ENCODE measurements at places on chromosomes 4 and X.

GRCh38 chr4:77488882-77489281, 116.7 kb upstream of the CXCL13 start:
- no peak overlapping the region for H3K27ac ChIP-seq
- H3K4me3 ChIP-seq: no peak overlapping the region
- DNase-seq: no peak
- H3K36me3 ChIP-seq: no peaks in the 10 kb centered on the region
- H3K27me3 ChIP-seq: no peaks in the 10 kb centered on the region

- DNase-seq: no peak
- H3K4me3 ChIP-seq: no peak overlapping the region
- H3K36me3 ChIP-seq: no peaks in the 10 kb centered on the region
- peaks cover 6% of the 10 kb centered on the region for H3K4me1 ChIP-seq
- no peak overlapping the region for H3K27ac ChIP-seq
Observed at GRCh38 chrX:41796577-41796976, 72.6 kb downstream of the GPR82 start.

DNA sequence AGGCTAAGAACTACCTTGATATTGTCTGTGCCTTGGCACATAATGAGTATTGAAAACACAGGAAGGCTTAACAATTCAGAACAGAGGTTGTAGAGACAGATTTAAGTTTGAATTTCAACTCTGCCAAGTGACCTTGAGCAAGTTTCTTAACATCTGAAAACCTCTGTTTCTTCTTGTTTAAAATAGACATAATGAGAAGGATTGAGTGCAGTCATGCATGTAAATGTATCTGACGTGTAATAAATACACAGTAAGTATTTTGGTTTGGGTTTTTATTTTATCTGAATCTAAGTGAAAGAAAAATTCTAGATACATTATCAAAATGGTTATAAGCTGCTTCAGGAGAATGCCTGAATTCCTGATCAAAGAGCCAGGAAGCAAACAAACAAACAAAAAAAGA, 111.9 kb downstream of the ANXA5 start:
- no peak overlapping the region for H3K4me3 ChIP-seq
- DNase-seq: no peak
- H3K4me1 ChIP-seq: no peaks in the 10 kb centered on the region
- no peaks in the 10 kb centered on the region for H3K27me3 ChIP-seq
- H3K36me3 ChIP-seq: no peaks in the 10 kb centered on the region

- DNase-seq: no peak
- H3K27me3 ChIP-seq: no peaks in the 10 kb centered on the region
- H3K4me1 ChIP-seq: peaks cover 1% of the 10 kb centered on the region
- no peaks in the 10 kb centered on the region for H3K36me3 ChIP-seq
Observed at GRCh38 chrX:21490341-21490740, 116.1 kb downstream of the CNKSR2 start.

GRCh38 chrX:109553862-109554261, 17.2 kb downstream of the NXT2 start:
- H3K27me3 ChIP-seq: no peaks in the 10 kb centered on the region
- no peak for DNase-seq
- no peaks in the 10 kb centered on the region for H3K36me3 ChIP-seq

DNA sequence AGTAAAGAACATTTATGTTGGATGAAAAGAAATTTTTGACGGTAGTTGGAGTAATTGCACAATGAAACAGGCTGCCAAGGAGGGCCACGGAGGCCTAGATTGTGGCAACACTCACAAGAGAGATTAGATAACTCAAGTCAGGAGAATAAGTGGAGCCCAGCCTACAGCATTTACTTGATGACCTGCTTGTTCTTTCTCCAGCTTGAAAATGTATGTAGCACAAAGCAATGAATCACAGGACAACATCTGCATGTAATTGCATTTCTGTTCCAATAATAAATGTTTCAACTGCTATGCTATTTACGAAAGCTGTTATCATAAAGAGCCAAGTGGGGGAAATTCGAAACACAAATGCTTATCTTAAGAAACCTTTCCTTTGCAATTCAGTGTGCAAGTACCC, 221.2 kb upstream of the MID1 start:
- no peak for DNase-seq
- no peaks in the 10 kb centered on the region for H3K27me3 ChIP-seq
- no peaks in the 10 kb centered on the region for H3K36me3 ChIP-seq
- no peak overlapping the region for H3K27ac ChIP-seq
- no peaks in the 10 kb centered on the region for H3K4me1 ChIP-seq

GRCh38 chr4:4427121-4427870, 40.4 kb downstream of the NSG1 start:
- peaks cover 1% of the 10 kb centered on the region for H3K27me3 ChIP-seq
- H3K36me3 ChIP-seq: no peaks in the 10 kb centered on the region
- H3K4me3 ChIP-seq: no peak overlapping the region

DNA sequence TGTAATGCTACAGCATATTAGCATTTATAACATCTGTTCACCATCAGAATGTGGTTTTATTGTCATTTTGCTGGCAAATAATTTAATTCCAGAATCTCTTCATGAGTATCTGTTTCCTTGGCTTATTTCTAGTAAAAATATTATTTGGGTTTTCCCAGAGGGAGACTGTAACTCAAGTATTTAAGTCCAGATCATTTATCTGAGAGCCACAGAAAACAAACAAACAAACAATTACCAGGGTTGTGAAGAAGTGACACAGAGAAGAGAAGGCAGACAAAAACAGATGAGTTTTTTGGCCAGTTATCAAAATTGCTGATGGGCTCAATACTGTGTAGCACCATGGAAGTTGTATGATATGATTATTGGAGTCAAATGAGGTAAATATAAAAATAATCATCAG, 515.1 kb downstream of the TECRL start:
- H3K36me3 ChIP-seq: no peaks in the 10 kb centered on the region
- no peak for DNase-seq
- no peak overlapping the region for H3K4me3 ChIP-seq
- no peaks in the 10 kb centered on the region for H3K27me3 ChIP-seq
